CD4-positive, alpha-beta T cell treated with Interleukin-21 for 1 hour (primary cell): ENCODE measurements at places on chromosomes 1 and 21.

- no peak for DNase-seq
These were observed 1.7 kb upstream of the ZNF691 start for GRCh38 chr1:42844592-42845140.

GRCh38 chr1:8422510-8423268 lies 104.8 kb downstream of the SLC45A1 start:
- DNase-seq = no peak

- DNase-seq = no peak
These were observed at the start of gene HES3 for GRCh38 chr1:6243993-6244392. HES3 (plus strand) TSS chr1:6244179; CDS start chr1:6244366, 187 bp downstream.

DNA sequence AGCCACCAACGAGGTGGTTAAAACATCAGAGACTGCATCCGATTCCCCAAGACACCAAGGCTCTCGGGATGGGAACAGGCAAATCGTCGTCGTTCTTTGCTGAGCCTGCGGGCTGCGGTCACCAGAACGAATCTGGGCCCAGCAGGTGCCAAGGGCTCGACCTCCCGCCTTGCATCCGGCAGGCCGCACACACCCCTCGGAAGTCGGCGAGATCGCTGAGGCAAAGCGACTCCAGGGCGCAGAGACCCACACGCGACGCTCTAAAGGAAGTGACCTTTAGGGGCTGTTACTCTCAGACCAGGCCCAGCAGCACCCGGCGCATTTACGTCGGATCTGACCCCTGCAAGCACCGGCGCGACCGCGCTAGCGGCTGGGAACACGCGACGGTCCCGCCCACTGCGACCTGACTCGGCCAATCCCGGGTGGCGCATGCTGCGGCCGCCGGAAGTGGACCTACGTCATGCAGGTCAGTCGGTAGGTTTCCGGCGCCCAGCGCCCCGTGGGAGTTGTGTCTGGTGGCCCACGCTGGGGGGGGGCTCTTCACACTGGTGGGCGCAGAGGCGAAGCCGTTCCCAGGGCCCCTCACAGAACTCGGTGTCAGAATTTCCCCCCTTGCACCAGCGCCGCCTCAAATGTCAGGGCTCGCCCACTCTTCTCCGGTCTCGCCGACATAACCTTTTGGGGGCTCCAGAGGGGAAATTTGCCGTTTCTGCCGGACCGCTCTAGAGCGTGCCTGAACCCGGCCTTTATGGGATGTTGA lies 7.5 kb upstream of the PARK7 start:
- DNase-seq = peak; percentile 85

DNA sequence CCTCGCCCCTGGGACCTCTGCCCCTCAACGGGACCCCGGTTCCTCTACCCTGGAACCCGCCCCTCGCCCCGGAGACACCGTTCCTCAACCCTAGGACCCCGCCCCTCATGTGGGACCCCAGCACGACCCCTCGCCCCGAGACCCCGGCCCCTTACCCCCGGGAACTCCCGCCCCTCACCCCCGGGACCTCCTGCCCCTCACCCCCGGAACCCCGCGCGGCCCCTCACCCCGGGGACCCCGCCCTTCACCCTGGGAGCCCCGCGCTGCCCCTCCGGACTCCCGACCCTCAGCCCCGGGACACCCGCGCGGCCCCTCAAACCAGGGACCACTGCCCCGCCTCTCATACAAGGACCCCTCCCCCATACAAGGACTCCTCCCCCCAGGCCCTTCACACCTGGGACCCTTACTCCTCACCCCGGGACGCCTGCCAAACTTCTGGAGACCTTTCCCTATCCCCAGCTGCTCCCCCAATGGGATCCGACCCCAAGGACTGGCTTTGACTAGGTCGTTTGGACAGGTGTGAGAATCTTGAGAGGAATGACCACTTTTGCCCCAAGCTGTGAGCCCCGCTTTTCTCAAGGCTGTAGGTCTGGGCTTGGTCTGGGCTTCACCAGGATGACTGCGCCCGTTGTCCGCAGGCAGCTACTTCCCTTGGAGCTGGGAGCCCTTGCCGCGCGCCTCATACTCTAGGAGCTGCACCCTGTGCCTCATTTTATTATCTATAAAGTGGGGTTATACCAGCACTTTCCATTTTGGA lies 843 bp downstream of the DIP2A start:
- DNase-seq = peak; percentile 8

- DNase-seq = peak; percentile 64
These were observed 9.0 kb upstream of the FAM131C start for GRCh38 chr1:16082283-16083038.

- DNase-seq = no peak
These were observed 8.5 kb downstream of the CD2 start for GRCh38 chr1:116762781-116763115.

- DNase-seq = no peak
These were observed 362.2 kb upstream of the LYPLAL1 start for GRCh38 chr1:218811497-218811896.

DNA sequence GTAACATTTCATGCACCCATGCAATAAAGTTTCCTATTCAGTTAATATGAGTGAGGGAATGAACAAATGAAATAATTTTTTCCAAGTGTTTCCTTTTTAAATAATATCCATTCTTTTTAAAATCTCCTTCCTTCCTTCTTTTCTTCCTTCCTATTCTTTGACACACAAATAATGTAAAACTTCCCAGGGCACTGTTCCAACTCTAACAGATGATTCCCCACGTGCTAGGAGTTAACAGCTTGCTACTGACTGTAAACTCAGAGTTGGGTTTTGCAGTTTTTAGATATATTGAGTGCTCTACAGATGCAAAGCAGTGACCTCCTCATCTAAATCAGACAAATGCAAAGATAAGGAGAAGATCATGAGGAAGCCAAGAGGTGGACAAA lies 54.0 kb upstream of the POU2F1 start:
- DNase-seq = no peak

DNA sequence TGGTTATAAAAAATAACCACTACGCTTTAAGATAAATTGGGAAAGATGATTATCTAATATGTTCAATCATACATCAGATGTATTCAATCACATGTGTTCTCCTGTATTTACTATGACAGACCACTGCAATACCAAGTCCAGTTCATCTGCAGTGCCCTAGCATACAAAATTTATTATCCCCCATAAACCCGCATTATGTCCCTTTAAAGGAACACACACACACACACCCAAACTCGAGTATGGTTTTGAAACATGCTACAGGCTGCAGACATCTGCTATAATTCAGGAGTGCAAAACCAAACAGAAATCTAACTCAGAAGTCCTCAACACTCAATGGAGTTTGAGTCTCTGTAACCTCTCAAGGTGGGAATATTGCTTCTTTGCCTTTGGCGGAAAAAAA lies 14.9 kb downstream of the ODF2L start:
- DNase-seq = no peak

GRCh38 chr21:21632926-21633325 lies 634.7 kb downstream of the NCAM2 start:
- DNase-seq = no peak

- no peak for DNase-seq
These were observed 553.8 kb upstream of the PRMT6 start for GRCh38 chr1:106502659-106503058.

- DNase-seq = peak; percentile 88
These were observed 24.1 kb upstream of the ALDH4A1 start for GRCh38 chr1:18926315-18927081.
